ENCODE measurements at places on chromosomes 12 and 14.

- DNase-seq, result no peak
These were observed 97.1 kb upstream of the DAAM1 start for GRCh38 chr14:59091404-59091803.

DNA sequence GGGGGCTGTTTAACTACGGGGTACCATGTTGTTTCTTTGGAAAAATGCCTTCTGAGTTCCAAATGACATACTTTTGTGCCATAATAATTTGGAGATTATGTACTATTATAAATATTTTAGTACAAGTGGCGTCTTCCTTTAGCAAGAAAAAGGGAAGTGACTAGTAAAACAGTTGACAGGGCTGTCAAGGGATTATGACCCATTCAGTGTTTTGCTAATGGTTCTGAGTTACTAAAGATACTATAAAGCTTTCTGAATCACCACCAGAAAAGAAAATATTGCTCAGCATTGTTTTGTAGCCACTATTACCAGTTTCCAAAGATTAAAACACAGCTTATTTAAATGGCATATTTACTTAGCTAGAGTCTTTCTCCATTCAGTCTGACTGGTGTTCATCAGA lies 334.9 kb downstream of the SNAPC1 start:
- DNase-seq, result no peak

- no peak for DNase-seq
These were observed 189.7 kb upstream of the OR4E1 start for GRCh38 chr14:21863289-21863688.

GRCh38 chr12:123126294-123127181 lies 24.4 kb downstream of the PITPNM2 start:
- DNase-seq, result peak; percentile 89

DNA sequence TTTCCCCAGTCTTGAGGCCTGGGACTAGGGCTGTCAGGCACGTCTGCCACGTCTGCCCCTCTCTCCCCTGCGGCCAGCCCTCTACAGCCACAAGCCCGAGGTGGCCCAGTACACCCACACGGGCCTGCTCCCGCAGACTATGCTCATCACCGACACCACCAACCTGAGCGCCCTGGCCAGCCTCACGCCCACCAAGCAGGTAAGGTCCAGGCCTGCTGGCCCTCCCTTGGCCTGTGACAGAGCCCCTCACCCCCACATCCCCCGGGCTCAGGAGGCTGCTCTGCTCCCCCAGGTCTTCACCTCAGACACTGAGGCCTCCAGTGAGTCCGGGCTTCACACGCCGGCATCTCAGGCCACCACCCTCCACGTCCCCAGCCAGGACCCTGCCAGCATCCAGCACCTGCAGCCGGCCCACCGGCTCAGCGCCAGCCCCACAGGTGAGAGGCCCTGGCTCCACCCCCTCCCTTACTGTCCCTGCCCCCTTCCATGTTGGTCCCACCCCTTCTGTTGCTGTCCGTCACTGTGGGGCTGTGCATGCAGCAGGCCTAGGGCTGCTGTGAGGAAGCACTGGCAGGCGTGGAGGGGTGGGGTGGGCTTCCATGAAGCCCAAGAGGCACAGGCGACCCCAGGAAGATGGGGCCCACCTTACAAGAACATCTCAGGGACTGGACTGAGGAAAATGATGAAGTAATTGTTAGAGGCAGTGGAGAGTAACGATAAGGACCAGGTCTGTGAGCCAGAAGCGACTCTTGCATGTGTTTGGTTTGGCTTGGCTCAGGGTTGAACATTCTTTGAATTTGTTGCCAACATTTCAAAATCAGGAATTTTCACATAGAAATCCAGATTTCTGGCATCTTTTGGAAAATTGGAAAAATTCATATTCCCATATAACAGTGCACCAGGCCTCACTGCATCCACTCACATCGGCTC lies 16.8 kb downstream of the C12orf43 start:
- DNase-seq, result no peak

GRCh38 chr12:17016116-17016864 lies 410.3 kb upstream of the LMO3 start:
- DNase-seq, result no peak

DNA sequence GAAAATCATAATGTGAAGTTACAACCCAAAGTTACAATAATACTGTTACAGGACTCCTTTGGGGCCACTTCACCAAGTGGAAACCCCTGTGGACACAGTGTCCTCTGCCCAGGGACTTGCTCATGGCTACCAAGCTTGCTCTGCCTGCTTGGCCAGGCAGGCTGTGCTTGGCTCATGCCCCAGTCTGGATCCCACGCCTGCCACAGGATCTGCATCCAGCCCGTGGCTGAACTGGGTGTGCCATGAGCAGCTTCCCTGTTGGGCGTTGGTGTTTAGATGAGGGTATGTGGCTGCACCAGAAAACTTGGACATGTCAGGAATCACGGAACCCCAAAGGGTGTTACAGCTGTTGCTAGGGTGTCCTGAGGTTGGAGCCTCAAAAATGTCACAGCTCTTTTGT lies 820.9 kb downstream of the SLC6A15 start:
- no peak for DNase-seq

GRCh38 chr12:122387887-122388286 lies 34.6 kb downstream of the CLIP1 start:
- no peak for DNase-seq

- DNase-seq, result no peak
These were observed 345.5 kb downstream of the BCAT1 start for GRCh38 chr12:24603371-24603770.

GRCh38 chr12:109961201-109961600 lies 35.0 kb downstream of the GIT2 start:
- DNase-seq, result no peak

GRCh38 chr14:64700894-64701293 lies 3.3 kb upstream of the PLEKHG3 start:
- no peak for DNase-seq

DNA sequence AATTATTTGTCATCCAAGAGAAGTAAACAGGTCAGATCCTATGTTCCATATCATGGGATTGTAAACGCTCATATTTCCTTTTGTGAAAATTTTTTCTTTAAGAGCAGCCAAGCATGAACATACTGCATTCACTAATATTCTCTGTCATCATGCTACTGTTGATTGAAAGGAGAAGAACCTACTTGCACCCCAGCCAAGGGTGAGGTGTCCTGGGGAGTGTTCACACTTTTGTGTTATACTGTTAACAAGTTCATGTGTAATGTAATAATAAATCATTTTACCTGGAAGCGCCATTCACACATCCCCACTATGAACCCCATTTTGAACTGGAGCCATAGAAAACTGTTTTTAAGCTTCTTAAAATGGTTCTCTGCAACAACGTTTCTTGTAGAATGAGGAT lies 53.6 kb downstream of the HMGA2 start:
- no peak for DNase-seq

GRCh38 chr12:130664252-130664651 lies 51.8 kb downstream of the RIMBP2 start:
- no peak for DNase-seq

- no peak for DNase-seq
These were observed 72.1 kb downstream of the POLR3B start for GRCh38 chr12:106429636-106430035.

GRCh38 chr14:104383996-104384775 lies 195.4 kb upstream of the C14orf180 start:
- no peak for DNase-seq

DNA sequence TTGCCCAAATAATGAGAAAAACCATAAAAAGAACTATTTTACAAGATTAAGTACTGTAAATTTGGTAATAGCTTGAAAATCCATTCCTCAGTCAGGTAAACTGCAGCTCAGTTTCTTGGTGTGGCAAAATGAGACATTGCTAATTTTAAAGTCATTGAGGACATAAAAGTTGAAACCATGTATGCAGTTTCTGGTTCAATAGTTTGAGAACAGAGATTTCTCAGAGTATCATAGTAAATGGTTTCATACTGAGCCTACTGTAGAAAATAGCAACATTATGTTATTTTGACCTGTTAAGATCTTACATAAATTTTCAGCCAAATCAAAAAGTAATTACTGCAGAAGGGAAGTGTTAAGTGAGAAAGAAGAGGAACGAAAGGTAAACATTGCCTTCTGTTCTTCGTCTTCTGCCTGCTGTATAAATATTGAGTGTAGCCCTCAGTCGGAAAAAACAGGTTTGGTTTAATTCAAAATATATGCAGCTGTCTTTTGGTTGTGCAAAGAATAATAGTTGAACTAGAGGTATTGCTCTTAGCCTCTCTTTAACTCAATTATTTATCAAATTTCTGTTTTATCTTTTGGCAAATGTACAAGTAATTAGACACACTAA lies 119.6 kb downstream of the SYNE2 start:
- DNase-seq, result no peak

DNA sequence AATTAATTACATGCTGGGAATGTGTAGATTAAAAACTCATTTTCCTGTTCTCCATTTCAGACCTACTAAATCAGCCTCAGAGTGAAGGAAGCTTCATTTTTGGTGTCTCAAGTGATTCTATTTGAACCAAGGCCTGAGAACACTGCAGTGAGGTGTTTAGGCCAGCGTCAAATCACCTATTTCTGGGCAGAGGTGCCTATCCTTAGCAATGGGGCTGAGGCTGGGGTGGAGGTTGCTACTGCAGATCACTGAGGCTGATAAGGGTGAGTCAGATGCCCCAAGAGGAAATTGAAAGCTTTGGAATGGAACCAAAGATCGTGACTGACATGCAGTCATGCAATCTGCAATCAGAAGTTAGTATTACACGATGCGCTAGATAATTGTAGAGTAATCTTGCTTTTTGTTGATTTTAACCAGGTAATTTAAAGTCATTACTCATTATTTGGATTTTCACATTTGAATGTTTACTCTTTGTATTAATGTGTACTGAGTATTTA lies 4.4 kb downstream of the TXNRD1 start:
- peak; percentile 88 for DNase-seq

DNA sequence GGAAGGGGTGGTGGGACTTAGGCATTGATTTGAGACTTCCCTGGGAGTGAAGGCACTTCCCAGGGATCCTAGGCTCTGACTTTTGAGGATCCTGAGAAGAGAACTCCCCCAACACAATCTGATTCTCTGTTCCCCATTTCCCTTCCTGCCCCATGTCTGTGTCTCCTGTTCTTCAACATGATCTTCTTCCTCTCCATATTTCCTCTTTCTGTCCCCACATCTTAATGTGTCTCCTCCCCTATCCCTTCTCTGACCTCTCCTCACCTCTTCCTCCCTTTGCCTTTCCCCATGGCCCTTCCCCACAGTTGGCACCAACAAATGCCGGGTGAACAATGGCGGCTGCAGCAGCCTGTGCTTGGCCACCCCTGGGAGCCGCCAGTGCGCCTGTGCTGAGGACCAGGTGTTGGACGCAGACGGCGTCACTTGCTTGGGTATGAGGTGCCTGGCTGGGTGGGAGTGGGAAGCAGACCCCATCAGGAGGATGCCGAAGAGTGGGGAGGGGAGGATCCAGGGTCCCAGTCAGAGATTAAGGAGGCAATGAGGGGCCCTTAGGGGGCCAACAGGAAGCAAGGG lies 15.2 kb upstream of the LRP1-AS start:
- no peak for DNase-seq

DNA sequence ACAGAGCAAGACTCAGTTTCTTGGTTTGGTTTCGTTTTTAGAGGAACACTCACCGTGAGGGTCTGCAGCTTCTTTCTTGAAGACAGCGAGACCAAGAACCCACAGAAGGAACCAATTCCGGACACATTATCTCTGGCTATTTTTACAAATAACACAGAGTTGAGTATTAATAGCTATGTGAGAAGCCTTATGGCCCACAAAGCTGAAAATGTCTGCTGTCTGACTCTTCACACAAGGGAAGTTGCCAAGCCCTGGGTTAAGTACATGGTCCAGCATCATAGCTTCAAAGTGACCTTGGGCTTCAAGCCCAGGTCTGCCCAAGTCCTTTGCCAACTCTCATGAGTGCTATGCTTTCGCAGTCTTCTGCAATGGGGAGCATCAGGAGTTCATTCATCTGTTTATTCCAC lies 2.6 kb upstream of the LGMN start:
- no peak for DNase-seq

DNA sequence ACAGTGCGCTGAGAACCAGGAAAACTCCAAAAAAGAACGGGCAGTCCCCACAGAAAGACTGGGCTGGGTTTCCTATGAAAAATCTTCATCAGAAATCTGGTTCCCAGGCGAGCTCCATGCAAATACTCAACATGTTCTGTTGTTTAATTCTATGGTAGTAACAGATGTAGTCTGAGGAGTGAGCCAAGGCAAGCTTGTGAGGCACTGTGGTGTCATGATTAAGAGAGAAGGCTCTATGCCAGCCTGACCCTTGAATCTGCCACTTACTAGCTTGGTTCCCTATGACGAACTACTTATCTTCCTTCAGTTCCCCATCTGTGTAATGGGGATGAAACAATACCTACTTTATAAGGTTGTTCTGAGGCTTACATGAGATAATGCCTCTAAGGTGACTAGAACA lies 10.7 kb downstream of the POMT2 start:
- DNase-seq, result no peak

- DNase-seq, result no peak
These were observed 89.6 kb downstream of the SCARB1 start for GRCh38 chr12:124774054-124774461.

DNA sequence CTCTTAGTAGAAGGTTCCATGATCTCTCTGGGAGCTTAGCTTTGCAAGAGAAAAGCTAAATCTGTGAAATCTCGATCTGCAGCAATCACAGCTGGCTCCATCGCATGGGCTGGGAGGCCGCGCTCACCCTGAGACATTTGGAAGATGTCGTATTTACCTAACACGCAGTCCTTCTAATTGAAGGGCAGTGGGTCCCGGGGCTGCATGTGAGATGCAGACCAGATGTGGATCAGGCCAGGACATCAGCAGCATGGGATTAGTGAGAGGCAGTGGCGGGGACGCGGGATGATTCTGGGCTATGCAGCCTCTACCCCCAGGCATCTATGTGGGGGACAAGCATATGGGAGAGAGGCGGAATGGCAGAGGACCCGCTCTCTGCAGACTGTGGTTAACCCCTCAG lies 312.4 kb upstream of the RTL1 start:
- no peak for DNase-seq

DNA sequence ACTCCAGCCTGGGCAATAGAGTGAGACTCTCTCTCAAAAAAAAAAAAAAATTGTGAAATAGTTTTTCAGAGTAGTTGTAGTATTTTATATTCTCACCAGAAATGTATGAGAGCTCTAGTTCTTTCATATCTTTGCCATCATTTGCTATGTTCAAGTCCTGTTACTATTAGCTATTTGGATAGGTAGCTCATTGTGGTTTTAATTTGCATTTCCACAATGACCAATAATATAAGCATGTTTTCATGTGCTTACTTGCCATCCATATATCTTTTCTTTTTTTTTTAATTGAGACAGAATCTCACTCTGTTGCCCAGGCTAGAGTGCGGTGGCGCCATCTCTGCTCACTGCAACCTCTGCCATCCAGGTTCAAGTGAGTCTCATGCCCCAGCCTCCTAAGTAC lies 8.4 kb upstream of the RIPK3 start:
- no peak for DNase-seq

Data from RKO (cell line).